Lung microvascular endothelial cell (primary cell): ENCODE measurements at places on chromosomes 2 and 18.

DNA sequence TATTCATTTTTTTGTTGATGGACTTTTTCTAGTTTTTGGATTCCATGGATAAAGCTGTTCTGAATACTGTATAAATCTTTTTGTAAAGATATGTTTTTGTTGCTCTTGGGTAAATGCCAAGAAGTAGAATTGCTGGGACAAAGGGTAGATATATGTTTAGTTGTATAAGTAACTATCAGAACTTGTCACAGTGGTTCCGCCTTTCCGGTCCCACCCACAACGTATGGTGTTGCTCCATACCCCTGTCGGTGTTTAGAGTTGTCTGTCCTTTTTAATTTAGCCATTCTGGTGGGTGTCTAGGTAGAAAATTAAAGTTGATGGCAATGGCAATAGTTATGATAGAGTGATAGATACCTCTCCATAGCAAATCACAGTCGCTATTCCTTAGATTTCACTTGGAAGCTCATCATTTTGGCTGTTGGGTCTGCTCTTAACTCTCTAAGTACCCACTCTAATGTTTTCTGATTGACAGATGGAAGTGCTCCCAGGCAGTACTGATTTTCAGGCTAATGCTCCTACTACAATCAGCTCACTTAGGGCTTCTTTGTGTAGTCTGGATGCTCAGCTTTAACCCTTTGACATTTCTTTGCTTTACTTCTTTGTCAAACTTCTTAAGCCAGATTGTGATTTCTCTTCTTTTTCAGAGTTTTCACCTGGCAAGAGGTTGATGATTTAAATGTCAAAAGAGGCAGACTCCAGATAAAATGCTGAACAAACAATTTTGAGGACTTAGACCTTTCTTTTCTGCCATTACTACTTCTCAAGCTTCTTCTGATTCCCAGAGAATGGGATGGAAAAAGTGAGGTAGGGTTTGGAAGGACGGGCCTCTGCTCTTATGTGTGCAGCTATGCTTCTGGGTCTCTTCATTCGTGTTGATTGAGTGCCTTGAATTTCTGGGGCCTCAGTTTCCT lies 156.4 kb downstream of the AQP4 start:
- no peak for DNase-seq

DNA sequence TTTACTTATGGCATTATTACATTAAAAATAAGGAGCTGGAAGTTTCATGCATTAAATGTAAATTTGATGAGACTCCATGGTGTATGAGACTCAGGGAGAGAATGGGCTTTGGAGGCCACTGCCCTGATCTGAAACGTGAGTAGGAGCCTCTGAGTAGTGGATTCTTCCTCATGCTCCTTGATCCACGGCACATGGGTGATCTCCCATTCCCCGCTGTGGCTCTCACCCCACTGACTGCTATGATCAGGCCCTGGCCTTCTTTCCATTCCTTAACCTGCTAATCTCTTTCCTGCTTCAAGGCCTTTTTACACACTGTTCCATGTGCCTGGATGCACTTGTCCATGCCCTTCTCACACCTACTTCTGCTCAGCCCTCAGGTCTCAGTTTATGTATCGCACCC lies 68.4 kb downstream of the SMAD7 start:
- DNase-seq = no peak

GRCh38 chr18:47611649-47612048 lies 318.8 kb downstream of the SMAD2 start:
- no peak for DNase-seq

GRCh38 chr18:24022161-24022560 lies 7.6 kb downstream of the TTC39C start:
- no peak for DNase-seq

GRCh38 chr2:42979416-42979869 lies 187.1 kb upstream of the HAAO start:
- no peak for DNase-seq

DNA sequence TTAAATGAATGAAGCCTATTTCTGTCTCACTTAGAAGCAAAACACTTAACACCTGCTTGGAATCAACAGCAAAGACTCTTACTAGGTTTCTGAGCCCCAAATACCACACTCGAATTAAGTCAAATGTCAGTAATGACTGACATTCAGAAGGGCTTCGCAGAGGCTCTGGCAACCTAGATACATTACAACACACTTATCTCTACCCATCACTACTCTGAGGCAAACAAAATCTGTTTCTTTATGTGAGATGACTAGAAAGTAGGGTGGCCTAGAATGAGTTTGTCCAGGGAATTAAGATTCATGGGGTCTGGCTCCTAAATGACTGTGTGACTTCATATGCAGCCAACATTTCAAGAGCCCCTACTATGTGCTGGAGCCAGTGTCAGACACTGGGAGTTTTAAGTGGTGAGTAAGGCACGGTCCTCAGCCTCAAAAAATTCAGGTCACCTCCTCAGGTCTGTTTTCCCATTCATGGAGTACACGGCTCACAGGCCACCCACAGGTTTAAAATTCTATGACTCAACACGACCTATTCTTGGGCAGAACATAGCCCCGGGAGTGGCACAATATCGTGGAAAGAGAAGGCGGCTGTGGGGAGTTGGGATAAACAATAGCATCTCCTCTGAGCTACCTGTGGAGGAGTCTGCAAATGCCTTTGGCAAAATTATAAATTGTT lies 150.3 kb upstream of the ZFP36L2 start:
- no peak for DNase-seq

DNA sequence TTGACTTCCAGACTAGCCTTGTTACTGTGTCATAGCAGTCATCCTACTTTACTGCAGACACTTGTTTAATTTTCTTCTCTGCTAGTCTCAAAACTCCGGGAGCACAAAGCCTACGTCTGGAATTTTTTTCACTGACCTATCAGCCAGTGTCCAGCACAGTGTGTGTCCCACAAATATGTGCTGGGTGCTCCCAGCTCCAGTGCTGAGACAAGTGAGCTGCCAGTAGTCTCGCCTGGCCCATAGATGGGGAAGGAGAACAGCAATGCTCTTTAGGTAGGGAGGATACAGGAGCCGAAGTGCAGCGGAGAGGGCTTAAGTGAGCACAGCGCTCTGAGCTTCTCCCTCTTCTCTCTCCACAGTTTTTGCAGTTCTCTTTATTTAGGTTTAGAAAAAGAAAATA lies 34.0 kb downstream of the ARHGAP28 start:
- DNase-seq = no peak

- no peak for DNase-seq
Measured at GRCh38 chr2:151470556-151470955, 60.9 kb downstream of the RIF1 start.

DNA sequence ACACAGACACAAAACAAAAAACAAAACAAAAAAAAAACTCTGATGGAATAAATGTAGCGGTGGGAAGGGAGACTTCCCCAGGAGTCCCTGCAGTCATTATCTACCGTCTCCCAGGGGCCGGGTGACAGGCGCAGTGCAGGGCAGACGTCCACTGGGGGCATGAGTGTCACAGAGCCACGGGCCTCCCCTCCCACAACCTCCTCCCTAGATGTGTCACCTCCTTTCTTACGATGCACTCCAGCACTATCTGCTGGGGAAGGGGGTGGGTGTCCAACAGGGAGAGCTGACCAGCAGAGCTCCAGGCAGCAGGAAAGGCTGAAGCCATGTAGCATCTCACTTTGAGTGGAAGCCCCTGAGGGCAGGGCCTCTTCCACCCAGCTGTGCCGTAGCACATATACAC lies 84.5 kb downstream of the LONRF2 start:
- DNase-seq = no peak

- peak; percentile 23 for DNase-seq
Measured at GRCh38 chr2:64104933-64105332, 39.3 kb downstream of the PELI1 start.

GRCh38 chr18:11689669-11690565 lies 853 bp downstream of the GNAL start:
- DNase-seq = peak; percentile 5

GRCh38 chr2:187009483-187010239 lies 160.7 kb upstream of the ZSWIM2 start:
- no peak for DNase-seq

DNA sequence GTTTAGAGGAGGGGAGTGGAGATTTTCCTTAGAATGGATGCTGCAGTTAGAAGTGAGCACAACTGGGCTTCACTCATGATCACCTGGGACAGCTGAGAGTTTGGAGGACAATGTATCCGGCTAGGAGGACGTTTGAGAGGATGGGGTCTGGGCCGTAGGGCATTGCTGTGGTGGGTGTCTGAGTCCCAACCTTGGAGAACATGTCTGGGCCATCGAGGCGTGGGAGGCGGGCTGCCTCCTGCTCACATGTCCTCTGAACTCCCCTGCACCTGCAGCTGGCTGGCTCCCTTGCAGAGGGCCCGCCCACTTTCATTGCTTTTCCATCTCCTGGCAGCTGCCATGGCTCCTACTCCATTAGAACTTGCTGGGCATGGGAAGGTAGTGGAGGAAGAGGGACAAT lies 203.0 kb upstream of the PXDN start:
- DNase-seq = no peak

GRCh38 chr2:165563468-165564225 lies 94.1 kb downstream of the CSRNP3 start:
- DNase-seq = peak; percentile 19

- DNase-seq = peak; percentile 44
Measured at GRCh38 chr2:199977984-199978415, 22.6 kb downstream of the MAIP1 start.

DNA sequence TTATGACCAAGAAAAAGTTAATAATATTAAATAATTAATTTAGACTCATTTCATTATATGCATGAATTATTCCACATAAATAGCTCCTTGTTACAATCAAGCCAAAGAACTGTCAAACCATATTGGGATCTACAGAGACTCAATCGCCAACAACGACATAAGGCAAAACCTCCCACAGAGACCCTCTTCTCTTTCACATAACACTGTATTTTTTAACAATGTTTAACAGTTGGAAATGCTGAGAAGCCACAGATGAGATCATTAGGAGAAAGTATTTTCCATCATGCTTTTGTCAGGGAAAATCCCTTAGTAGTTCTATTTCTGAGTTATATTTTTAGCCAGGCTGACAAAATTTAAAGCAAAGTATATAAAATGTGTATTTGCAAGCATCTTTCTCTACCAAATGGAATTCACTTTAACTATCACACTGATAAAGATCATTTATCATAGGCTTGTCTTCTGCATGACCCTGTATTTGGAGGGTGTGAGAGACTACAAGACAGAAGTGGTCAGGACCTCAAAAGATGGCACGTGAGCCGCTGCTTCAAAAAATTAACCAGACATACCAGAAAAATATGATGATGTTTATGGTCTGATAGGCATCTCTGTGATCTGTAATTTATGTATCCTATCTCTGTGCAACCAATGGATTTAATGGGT lies 383.8 kb downstream of the NRXN1 start:
- DNase-seq = no peak

DNA sequence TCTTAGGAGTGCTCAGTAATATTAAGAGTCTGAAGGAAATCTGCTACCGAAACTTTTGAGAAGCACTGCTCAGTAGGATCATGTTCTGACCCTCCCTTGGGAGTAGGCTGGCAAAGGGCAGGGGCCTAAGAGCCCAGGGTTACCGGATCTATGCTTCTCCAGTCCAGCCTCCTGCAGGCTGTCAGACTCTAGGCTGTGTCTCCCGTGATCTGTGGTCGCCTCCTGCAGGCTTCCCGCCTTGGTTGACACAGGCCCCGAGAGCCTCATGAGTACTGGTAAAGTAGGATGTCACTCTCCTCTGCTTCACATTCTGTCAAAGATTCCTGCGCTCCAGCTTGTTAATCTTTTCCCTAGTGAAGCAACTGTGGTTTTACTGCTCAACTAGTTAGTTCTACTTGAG lies 647.8 kb upstream of the RAB6C start:
- DNase-seq = no peak

DNA sequence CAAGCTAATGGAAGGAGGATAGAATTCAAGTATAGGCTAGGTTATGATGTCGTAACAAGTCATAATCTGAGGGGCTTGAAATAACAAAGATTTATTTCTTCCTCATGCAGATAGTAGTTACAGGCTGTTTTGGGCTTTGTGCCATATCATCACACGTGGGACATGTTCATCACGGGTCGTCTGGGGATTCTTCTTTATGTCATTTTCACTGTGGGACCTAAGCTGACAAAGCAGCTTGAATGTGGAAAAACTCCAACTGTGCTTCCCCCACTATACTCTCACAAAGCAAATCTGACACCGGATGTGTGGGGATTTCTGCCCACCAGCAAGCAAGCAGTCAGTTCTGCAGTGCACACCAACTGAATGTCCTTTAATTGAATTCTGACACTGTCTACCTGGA lies 124.8 kb downstream of the LTBP1 start:
- peak; percentile 73 for DNase-seq

DNA sequence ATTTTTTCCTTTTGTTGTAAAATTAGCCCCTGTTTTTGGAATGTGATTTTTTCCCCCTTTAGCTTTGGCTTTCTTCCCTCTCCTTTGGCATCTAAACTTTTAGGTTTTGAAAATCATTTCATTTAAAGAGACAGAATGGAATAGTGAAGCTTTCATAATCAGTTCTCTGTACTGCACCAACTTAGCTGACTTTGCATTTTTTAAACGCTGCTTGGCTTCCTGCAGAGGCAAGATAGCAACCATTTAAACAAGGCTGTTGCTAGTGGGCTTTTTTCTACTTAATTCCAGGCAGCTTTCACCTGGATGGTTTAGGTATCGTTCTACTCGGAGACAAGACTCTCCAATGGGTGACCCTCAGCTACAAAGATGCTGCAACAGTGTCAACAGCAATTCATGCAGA lies 267.9 kb upstream of the PKDCC start:
- DNase-seq = no peak

DNA sequence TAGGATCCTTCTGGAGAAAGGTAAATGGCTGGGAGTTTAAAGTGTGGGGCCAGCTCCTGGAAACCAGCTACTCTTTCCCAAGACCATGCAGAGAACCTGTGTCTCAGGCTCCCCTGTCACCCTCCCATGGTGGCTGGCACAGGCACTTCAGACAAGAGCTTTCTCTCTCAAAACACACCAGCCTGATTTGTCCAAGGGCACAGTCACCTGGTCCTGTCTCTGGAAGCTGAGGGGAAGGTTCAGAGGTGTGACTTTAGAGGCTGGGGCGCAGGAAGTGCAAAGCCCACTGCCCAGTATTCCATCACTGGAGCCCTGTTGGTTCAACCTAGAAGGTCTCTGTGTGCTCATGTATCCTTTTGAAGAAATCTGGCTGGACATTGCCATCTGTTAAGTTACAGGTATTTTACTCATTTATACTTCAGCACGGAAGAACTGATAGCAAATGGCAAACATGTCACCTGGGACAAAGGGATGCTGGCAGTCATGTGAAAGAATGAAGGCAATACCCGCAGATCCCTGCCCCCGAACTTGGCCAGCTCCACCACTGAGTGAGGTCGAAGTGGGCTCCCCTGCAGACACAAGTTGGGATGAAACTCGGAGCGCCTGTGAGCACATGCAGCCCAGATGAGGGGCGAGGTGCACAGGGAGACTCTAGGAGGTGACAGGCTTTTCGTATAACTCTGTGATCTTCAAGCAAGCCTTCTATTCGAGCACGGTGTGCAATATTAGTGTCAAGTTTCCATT lies 96.9 kb upstream of the MGAT4A start:
- no peak for DNase-seq

DNA sequence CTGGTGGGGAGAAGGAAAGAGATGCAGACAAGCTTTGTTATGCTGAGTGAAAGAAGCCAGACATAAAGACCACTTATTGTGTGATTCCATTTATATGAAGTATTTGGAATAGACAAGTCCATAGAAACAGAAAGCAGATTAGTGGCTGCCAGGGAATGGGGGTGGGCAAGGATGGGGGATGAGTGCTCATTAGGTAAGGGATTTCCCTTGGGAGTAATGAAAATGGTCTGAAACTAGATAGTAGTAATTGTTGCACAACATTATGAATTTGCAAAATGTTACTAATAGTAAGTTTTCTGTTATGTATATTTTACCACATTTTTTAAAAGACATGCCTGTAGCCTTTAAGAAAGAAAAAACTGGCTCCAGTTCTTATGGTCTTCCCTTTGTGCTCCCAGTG lies 154.9 kb downstream of the LNPK start:
- DNase-seq = no peak

GRCh38 chr2:174745142-174745541 lies 19.1 kb downstream of the CHRNA1 start:
- DNase-seq = no peak
